ENCODE measurements at places on chromosomes 3 and 15.

DNA sequence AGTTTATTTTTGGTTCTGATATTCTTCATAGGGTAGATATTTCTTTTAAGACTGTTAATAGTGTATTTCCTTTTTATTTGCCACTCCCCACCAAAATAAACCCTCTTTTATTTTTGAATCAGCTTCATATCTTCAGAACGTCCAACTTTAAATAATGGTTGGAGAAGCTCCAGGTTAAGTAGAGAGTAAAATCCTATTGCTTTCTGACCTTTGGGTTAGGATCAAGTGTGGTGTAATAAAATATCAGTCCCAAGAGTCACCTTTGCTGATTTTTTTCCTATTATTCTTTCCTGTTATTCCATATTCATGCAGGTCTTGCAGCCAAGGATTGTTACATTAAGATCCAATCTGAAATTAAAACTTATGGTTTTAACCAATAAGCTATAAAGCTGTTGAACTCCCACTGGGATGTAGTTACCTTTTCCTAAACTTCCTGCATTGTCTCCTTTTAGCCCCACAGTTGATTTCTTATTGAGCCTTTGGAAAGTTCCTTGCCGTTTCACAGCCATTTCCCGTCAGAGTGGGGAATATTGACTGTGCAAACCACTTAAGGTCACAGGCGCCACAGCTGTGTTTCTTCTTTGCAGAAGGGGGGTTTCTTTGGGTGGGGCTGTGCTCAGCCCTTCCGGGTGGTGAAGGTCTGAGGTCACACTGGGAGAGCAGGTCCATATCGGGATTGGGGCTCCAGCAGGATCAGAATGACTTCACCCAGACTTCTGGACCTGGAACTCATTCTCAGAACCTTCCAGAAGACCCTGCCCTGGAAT is 287.3 kb upstream of the CTDSPL start:
- DNase-seq: no peak

DNA sequence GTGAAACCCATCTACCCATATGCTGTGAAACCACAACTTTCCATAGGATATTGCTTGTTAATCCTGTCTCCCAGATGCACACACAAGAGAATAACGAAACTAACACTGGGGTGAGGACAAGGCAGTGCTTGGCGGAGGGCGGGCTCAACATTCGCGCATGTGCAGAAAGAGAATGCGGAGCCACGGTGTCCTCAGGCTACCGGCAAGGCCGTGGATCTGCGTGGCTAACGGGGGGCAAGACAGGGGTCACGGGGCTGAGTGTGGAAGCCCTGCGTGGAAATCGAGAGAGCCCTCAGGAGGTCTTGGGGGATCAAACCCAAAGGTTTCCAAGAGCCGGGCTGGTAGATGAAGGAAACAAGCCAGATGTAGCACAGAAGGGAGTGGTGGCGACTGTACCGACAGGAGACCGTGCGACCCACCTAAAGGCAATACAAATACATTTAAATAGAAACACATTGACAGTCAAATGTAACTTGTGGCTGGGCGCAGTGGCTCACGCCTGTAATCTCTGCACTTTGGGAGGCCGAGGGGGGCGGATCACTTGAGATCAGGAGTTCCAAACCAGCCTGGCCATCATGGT is 48.5 kb upstream of the TRA2B start:
- no peak for DNase-seq

DNA sequence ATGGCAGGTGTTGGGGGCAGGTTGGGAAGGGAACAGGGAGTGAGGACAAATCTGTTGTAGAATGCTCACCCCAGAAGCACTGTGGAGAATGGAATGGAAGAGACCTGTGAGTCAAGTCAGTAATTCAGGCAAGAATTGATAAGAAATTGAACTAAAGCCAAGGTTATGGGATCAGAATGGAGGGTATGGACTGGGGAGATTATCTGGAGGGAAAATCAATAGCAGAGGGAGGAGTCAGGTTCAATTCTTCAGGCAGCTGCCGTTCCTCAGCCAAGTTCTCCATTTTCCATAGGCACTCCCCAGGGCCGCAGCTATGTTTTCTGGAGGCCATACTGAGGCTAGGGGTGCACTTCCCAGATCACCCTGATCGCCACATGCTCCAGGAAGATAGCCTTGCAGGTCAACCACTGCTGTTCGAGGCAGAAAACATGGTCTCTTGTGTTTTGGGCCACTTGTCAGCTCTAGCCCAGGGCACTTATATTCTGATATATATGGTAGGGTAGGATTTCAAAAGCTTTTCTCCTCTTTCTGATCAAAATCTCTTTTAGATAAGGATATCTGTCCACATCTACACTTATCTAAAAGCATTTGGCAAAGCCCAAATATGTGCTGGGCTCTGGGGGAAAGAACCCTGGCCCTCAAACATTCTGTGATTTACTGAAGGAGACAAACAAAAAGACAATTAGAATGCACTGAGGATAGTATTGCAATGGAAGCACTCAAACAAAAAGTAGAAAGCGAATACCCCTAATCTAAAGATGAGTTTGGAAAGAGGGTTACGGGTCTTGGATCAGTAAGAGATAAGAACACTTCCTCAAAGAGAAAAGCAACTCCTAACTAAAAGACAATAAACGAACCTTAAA is 92.3 kb downstream of the TMEM212 start:
- no peak for DNase-seq

- no peak for DNase-seq
These were observed 21.3 kb upstream of the MAGEF1 start for GRCh38 chr3:184733181-184733580.

DNA sequence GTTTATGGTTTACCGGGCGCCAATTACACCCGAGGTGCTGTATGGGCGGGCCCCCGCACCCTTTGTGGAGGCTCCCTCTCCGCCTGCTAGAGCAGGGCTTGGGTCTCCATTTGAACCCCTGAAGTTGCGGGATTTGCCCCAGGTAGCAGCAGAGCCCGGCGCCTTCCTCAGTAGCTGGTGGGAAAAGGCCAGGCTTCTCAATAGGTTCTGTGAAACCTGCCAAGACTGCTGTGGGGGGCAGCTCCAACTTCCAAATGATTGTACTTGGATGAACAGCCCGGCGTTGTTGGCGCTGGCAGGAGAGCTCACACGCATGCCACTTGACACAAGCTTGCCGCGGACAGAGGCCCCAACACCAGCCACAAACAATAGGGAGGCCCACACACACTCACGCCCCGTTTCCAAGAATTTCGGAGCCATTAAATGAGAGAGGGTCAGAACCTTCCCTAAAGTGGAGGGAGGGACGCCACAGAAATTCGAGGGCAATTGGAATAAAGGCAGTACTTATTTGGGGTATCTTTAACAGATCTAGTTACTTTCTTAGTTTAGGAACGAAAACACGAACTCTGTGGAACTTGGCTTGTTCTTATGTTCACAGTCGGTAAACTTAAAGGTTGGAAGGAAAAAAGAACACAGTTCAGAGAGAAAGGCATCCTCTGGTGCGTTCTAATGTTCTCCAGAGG is 1.4 kb downstream of the EPHB3 start:
- DNase-seq: no peak

DNA sequence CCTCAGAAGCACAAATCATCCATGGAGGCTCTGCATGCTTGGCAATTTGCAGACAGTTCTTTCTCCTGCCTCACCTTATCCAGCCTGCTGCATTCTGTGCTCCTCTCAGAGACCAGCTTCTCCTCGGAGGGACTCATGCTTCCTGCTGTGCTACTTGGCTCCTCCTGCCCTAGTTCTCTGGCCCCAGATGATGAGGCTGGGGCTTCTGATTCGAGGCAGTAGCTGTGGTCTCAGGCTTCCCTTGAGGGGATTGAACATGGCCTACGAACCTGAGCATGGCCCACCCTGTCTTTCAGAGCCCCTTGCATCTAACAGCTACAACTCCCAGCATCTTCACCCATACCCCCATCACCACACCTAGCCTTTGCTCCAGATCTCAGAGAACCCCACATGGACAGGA is 6.7 kb downstream of the VIPR1 start:
- DNase-seq: no peak

All from stimulated activated CD8-positive, alpha-beta memory T cell treated with anti-CD3 and anti-CD28 coated beads, Interleukin-15, amount 100 ng/mL, for 48 hours (primary cell).